ENCODE measurements at places on chromosomes 1 and 21.

DNA sequence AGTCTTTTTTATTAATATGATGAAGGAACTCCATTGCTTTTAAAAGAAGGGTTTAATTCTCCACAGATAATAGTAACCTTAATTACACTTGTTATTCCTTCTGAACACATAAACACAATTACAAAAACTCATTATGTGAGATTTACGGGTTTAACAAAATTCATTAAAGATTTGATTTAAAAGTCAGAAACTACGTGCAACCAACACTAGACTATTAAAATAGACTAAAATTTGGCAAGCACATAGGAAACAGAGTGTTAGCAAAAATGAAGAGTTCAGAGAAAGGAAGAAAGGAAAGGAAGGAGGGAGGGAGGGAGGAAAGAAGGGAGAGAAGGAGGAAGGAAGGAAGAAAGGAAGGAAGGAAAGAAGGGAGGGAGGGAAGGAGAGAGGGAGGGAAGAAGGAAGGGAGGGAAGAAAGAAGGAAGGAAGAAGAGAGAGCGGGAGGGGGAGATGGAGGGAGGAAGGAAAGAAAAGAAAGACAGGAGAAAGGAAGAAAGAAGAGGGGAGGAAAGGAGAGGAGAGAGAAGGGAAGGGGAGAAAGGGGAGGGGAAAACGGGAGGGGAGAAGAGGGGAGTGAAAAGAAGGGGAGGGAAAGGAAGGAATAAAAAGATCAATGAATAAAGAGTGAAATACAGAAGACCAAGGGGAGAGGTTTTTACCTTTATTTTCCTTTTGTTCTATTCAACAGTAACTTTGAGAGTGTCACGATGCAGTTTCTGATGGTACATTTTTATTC lies 123.4 kb upstream of the LYPLAL1 start:
- DNase-seq, result no peak

DNA sequence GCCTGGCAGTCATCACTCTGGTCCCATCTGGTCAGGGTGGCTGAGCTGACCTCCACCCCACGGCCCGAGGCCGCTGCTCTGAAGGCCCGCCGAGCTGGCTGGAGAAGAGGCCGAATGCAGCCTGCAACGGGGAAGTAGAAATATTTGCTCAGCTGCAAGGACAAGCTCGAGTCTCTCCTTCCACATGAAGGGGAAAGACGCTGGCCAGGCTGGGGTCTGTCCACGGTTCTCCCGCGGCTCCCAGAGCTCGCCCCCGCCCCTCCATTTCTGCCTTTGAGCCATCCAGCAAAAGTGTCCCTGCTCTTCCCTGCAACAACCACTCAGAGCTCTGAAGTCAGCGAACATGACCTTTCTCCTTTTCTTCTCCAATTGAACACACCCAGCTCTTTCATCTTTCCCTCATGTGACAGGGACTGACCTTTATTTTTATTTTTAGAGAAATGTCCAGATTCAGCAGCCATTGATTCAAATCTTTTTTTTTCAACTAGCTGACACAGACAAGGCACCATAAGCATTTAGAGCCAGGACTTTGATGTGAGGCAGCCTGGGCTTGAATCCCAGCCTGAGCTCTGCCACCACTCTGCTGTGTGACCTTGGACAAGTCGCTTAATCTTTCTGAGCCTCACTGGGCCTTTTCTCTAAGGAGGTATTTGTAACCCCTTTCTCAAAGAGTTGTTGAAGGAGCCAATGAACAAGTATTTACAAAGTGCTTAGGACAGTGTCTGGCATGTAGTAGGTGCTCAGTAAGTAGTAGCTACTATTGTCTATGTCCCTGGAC lies 149.3 kb upstream of the WNT4 start:
- DNase-seq, result no peak

DNA sequence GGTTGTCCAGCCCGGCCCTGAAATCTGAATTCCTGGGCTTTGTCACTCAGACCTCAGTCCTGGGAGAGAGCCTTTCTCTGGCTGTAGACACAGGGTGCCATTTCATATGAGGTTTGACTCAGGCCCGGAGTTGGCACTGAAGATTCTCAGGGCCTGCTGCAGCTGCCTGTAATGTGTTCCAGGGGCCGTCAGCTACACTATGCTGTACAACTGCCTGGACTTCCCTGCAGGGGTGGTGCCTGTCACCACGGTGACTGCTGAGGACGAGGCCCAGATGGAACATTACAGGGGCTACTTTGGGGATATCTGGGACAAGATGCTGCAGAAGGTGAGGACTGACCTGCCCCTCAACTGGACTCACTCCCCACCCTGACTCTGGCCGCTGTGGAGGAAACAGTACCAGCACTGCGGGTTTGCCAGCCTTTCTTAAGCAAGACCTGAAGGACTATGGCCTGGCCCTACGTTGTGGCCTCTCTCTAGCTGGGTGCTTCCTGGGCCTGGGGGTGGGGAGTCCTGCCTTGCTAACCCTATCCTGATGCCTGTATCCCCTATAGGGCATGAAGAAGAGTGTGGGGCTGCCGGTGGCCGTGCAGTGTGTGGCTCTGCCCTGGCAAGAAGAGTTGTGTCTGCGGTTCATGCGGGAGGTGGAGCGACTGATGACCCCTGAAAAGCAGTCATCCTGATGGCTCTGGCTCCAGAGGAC lies 18.9 kb downstream of the FAAH start:
- DNase-seq, result no peak

DNA sequence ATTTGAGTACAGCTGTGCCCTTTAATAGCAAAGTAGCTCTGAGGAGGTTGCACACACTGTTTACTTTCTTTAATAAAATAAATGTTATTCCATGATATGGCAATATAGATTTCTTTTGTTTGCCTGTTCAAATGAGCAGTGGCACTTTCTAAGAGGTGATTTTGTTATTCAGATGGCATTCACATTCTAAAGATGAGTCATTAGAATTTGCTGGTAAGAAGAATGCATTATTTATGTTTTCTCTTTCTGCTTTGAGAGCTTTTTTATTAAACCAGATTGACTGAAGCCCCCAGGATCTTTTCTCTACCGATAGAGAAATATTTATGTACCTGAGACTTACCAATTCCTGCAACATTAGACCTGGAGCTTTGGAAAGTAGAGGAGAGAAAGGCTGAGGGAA lies 11.2 kb upstream of the LEPR start:
- no peak for DNase-seq

DNA sequence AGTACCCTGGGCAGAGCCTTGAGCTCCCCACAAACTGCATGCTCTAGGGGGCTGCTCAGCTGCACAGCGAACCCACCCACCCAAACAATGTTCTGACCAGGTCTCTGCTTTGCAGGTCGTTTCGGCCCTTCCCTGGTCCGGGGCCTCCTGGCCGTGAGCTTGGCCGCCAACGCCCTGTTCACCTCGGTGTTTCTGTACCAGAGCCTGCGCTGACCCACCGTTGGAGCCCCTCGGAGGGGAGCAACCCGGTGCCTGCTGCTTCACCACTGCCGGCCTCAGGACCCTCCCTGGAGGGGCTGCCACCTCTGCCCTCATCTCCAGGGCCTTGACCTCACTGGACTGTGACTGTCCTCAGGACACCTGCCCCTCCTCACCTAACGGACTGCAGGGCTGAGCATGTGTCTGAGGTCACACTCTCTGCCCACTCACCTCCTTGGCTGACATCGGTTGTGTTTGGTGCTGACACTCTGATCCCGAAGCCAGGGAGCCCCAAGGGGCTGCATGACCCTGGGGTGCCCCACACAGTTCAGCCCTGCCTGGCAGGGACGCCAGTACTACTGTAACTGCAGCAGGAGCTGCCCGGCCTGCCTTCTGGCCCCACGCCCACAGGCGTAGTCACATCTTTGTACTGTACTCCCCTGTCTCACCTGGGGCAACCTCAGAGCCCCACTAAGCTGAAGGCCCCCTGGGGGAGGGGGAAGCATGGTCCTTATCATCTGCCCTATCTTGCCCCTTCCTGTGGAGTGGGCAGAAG lies 24.3 kb downstream of the TMEM201 start:
- DNase-seq, result no peak

GRCh38 chr1:79539001-79539400 lies 532.5 kb upstream of the ADGRL4 start:
- no peak for DNase-seq

DNA sequence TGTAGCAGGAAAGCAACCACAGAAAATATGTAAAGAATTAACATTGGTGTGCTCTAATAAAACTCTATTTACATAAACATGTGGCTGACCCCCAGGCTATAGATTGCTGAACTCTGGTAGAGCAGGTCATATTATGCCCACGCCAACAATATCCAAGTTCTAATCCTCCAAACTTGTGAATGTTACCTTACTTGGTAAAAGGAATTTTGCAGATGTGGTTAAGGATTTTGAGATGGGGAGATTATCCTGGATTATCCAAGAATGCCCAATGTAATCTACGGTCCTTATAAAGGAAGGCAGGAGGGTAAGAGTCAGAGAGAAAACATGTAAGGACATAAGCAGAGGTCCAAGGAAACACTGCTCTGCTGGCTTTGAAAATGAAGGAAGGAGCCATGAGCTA lies 201.0 kb downstream of the USH2A start:
- no peak for DNase-seq

GRCh38 chr1:32773018-32773763 lies 44.0 kb downstream of the YARS1 start:
- no peak for DNase-seq

- no peak for DNase-seq
Measured at GRCh38 chr1:30125021-30125820, 598.2 kb downstream of the MATN1 start.

DNA sequence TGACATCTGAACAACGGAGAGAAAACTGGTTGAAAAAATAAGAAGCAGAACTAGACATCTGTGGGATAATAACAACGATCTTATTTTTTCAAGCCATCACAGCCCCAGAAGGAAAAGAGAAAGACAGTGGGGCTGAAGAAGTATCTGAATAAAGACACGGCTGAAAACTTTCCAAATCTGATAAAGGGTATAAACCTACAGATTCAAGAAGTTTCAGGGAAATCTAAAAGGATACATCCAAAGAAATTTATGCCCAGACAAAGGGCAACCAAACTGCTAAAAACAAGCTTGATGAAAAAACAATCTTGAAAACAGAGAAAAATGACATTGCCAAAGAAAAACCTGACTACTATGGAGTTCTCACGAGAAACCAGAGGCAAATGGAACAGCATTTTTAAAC lies 40.4 kb downstream of the TARBP1 start:
- no peak for DNase-seq

DNA sequence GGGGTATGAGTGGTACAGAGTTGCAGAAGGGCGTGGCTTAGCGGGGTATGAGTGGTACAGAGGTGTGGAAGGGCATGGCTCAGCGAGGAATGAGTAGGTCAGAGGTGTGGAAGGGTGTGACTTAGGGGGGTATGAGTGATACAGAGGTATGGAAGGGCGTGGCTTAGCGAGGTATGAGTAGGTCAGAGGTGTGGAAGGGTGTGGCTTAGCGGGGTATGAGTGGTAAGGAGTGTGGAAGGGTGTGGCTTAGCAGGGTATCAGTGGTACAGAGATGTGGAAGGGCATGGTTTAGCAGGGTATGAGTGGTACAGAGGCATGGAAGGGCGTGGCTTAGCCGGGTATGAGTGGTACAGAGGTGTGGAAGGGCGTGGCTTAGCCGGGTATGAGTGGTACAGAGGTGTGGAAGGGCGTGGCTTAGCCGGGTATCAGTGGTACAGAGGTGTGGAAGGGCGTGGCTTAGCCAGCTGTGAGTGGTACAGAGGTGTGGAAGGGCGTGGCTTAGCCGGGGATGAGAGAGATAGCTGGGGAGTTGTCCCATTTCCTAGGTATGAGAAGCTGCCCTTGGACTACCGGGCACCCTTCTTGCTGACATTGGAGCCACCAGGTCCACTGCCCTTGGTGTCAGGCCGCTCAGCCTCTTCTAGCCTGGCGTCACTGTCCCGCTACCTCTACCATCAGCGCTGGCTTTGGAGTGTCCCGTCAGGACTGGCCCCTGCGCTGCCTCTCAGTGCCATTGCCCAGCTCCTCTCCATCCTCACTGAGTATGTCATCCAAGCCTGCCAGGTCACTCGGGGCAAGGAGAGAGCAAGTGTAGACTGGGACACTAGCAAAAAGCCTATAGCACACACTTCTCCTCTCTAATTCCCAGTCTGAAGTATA lies 29.8 kb downstream of the HYI start:
- no peak for DNase-seq

DNA sequence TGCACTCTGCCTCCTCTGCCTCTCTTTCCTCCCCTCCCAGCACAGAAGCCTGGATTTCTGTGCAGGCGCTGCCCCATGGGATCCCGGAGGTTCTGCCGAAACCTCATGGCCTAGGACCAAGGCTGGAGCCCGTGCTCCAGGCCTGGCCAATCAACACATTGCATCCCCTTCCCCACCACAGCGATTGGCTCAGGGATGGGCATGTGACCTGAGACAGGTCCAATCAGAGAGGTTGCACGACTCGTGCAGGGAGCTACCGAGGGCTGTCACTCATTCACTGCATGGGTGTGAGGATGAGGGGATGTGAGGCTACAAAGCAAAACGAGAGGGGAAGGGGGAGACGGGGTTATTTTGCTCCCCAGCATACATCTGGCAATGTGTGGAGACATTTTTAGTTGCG lies 3.3 kb upstream of the CELA2B start:
- DNase-seq, result no peak

DNA sequence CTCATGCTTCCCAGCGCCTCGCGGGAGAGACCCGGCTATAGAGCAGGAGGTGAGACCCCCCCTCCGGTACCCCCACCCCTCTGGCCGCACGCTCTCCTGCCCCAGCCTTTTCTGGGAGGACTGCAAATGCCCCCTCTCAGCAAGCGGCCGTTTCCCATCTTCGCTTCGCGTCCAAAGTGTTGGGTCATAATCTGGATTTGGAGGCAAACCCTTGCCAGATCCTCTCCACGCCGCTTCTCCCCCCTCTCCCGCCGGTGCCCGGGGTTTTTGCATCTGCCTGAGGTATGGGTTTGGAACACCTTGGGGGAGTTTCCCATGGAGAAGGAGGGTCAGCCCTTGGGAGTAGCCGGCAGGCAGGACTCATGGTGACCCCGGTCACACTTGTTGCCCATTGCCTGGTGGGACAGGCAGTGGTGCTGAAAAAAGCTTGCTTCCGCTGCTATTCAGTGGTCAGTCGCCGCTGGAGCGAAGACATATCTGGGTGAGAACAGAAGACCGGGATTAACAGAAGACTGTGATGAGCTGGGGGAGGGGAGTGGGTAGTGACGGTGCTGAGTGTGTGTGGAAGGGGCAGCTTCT lies 935 bp downstream of the KCNK2 start:
- DNase-seq, result no peak

- DNase-seq, result no peak
Measured at GRCh38 chr21:38384675-38385426, 113.4 kb downstream of the ERG start.

DNA sequence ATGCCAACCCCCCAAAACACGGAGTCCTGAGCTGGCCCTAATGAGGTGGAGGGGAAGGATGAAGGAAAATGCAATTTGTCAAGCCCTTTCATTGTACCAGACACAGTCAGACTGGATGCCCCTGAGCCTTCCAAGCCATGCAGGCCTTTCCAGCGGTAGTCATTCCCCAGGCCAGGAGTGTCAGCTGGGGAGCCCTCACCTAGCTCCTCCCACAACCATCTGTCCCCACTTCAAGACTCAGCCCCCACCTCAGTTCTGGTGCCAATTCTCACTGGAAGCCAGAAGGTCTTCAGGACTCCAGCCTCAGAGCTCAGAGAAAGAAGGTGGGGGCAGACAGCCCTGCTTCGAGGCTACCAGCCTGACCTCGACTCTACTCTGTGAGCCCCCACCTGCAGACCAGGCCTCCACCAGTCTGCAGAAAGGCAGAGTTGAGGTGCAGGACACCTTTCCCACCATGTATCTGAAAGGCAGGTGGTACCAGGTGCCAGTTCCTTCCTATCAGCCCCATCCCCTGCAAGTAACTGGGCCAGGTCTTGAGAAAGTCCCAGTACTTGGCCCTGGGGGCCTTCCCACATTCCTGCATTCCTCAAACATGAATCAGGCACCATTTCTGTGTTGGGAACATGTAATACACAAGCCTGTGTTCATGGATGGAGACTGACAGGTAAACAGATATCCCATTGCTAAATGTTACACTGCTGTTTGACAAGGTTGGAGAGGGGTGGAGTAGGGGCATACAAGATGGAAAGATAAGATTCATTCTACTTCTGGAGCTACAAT lies 180.6 kb upstream of the EDN2 start:
- DNase-seq, result no peak
